ENCODE measurements at places on chromosomes 2 and 18.

DNA sequence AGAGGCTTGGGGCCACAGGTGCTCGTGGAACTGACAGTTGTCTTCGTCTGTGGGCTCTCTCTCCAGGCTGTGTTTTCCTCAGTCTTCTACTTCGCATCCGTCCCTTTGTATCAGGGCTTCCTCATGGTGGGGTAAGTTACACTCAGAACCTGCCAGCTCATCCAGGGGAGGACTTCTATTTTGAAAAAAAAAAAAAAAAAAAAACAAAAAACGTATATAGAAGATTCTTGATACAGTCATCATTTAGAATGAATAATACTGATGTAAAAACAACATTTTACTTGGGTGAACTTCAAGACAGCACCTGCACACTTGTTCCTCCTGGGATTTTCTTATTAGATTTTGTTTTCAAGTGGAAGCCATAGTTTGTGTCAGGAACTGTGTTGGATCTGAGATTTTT, 47.7 kb upstream of the NFATC1 start:
- no peak for DNase-seq

GRCh38 chr2:10932345-10933151, 20.8 kb downstream of the KCNF1 start:
- DNase-seq, result no peak

- peak; percentile 76 for DNase-seq
These were observed 773 bp downstream of the MBP start for GRCh38 chr18:77131652-77132368.

DNA sequence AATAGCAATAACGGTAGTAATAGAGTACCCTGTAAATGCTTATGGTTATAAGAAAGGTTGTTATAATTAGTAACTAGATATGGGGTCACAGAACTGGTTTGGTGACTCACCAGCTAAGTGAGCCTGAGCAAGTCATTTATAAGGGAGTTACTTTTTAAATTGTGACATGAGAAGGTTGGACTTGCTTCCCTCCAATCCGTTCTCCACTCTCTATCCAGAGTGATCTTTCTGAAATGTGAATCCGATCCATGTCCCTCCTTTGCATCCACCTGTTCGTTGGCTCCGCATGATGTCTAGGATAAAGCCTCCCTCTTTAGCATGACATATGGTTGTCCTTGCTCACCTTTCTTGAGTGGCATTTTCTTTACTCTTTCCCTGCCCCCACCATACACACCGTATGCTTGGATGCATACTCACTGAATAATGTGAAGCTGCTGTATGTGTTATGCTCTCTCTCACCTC, 83.1 kb downstream of the CDC42EP3 start:
- DNase-seq, result no peak

DNA sequence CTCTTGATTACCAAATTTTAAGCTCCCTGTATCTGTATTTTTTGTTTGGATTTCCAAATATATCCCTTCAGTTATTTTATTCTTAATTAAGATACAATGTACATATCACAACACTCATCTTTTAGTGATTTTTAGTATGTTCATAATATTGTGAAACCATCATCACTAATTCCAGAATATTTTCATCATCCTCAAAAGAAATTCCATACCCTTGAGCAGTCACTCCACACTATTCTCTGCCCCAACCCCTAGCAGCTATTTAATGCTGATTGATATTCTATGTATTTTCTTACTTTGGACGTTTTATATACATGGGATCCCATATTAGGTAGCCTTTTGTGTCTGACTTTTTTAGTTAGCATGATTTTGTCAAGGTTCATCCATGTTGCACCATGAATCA, 127.4 kb upstream of the SLC8A1 start:
- no peak for DNase-seq

DNA sequence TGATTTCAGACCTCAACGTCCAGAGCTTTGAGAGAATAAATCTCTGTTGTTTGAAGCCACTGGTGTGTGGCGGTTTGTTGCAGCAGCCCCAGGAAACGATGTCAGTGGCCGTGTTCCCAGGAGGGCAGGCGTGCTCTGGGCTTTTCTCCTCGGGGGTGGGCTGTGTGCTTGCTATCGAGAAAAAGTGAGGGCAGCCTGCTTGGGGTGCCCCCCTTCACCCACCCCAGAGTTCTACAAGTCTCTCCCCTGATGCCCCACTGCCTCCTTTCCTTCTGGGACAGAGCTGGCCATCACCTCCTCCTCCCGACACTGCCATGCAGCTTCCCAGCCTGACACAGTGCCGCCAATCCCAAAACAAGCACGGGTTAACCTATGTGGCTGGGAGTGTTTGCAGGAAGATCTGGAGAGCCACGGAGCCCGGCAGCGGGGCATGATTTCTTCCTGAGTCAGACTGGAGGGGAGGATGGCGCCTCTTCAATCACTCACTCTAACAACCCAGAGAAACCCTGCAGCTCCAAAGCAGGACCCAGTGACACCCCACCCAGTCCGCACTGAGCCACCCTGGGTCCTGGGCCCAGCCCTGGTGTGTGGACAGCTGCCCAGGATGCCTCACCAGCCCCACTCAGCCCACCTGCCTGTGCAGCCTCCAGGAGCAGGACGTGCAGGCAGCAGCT, 213.7 kb upstream of the RAB6C start:
- no peak for DNase-seq

DNA sequence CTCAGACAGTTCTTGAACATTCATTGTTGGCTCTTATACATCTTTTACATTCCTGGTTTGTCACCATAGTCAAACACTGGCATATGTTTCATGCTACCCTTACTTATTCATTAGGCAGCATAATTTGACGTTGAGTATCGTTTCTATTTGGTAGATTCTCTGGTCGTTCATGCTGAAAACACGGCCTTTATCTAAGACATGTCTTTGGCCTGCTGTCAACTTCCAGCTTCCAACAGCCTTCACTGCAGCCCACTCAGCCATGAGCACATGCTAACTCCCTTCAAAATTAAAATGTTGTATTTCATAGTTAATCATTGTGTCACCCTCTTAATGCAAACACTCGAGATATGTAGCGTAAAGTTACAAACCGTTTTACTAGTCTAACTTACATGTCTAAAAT, 493.0 kb upstream of the NRP2 start:
- DNase-seq, result no peak

DNA sequence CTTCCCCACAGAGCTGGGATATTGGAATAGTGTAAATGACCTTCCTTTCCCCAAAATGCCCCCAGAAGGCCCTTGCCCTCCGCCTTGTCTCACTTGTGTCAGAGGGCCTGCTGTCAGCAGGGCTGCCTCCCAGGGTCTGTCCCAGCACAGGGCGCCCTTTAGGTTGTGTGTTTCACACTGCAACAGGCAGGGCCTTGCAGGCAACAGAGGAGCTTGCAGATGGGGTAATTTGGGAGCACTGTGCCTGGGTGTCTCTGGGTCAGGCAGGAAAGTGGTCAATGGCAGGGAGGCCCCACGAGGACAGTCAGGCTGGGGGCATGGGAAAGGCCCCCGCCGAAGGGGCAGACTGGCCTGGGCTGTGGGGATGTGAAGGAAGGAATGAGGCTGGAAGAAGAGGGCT, 130.7 kb downstream of the ASB1 start:
- no peak for DNase-seq

- DNase-seq, result no peak
These were observed 59.3 kb upstream of the ANKRD44 start for GRCh38 chr2:197369933-197370320.

DNA sequence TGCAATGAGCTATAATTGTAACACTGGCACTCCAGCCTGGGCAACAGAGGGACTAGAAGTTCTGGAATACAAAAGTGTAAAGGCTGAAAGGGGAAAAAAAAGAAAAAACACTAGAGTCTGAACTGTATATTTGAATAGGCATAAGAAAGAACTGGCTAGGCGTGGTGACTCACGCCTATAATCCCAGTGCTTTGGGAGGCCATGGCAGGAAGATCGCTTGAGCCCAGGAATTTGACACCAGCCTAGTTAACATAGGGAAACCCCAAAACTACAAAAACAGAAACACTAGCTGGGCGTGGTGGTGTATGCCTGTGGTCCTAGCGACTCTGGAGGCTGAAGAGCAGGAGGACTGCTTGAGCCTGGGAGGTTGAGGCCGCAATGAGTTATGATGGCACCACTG, 70.6 kb downstream of the SAP130 start:
- no peak for DNase-seq

- no peak for DNase-seq
These were observed 46.5 kb downstream of the TRAK2 start for GRCh38 chr2:201404699-201405280.

DNA sequence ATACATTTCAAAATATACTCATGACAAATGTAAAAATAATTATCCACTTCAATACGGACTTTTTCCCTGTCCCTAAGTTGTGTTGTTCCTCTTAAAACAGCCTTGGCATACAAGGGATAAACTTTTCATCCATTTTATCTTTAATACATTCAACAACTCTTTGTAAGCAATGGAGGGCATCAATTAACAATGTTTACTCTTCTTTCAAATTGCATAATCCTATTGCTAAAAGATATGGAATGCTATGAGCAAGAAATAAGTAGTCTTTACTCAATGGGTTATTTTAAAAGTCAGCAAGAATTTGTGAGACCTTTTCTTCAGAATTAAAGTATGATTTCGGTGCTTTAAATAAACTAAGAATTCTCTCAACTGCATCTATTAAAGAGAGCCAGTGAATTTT, 41.9 kb downstream of the SCN9A start:
- DNase-seq, result no peak

DNA sequence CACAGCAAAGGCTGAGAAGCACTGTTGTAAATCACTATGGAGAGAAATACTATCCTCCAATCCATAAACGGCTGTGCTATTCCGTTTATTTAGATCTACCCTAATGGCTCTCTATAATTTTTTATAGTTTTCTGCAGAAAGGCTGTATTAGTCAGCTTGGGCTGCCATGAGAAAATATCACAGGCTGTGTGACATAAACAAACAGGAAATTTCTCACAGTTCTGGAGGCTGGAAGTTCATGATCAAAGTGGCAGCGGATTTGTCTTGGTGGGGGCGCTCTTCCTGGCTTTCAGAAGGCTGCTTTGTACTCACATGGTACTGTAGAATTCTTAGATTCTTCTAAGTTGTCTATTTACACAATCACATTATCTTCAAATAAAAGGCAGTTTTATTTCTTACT, 44.1 kb downstream of the C1D start:
- no peak for DNase-seq

DNA sequence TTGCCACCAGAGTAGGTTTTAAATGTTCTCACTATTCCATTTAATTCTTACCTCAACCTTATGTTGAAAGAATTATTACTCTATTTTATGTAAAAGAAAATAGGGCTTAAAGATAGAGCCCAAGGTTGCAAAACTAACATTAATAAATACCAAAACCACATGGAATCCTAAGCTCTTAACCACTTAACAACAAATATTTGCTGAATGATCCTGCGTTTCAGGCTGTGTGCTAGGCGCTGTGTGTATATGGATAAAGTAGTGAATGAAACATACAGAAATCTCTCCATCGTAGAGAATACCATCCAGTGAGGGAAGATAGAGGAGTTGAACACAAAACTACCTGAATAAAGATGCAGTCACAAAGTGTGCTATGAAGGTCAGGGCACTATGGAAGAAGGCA, 485.1 kb downstream of the THSD7B start:
- no peak for DNase-seq

DNA sequence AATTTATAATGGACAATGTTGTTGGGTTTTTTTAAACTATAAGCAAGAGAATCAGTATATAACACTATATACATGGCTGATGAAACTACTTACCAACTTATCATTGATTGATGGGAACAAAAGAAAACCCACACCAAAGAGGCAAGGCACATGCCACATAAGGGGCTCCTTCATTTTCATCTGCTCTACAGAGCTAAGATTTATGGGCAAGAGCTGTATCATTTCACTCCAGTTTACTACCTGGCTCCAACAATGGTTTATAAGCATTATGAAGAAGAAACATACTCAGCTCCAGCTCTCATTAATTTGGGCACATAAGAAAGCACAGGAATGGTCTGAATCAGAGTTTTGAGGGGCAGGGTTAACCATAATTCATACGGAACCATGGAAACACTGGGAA, 283.3 kb downstream of the AGPS start:
- no peak for DNase-seq

DNA sequence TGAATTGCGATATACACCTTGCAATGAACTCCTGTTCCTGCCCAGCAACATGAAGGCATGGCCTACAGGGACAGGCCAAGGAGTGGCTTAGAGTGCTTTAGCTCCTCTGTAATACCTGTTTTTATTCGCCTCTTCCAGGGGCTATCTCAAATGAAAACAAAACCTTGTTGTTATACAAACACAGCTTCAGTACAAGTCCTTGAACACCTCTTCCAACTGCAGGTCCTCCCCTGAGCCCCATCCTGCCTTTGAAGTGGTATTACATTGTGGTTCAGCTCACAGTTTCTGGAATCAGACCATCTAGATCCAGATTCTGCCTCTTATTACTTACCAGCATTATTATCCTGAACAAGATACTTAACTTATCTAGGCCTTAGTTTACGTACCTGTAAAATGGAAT, 83.0 kb upstream of the HNRNPA3 start:
- DNase-seq, result no peak

DNA sequence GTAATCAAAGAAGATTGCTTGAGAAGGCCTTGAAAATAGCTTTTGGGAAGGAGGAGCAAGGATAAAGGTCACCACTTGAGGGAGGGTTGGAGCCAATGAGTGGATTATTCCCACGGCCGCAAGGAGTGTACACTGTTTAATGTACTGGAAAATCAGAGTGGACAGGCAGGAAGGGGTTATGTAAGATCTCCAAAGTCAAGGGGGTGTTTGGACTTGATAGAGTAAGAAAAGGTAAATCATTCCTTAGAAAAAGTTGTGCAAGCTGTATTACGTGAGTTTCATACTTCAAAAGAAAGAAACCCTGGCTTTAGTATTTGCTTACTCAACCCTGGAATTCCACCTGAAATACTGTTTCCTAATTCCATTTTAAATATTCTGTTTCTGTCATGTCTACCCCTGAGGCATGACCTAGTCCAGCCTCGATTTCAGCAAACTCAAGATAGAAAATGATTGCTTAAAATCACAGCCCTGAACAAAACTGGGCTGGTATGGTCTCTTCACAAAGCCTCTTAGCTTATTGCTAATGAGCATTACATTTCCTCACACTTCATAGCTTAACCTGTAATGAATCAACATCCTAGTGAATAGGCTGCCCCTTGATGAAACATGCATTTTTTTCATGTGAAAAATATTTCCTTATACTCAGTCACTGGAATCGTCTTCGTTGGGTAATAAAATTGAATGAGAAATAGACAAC, 1.1 kb downstream of the MREG start:
- peak; percentile 74 for DNase-seq

GRCh38 chr2:14544247-14544646, 88.3 kb upstream of the LRATD1 start:
- no peak for DNase-seq

- no peak for DNase-seq
These were observed 324.5 kb upstream of the MYT1L start for GRCh38 chr2:2655453-2656114.

Measured in suppressor macrophage (primary cell).